Chondrocyte (in vitro differentiated cells): ENCODE measurements at places on chromosomes 2 and 18. TPM values are rescaled to one million over a fixed set of nuclear protein-coding genes. Genes with fewer than 3 reads are reported as not detected.

GRCh38 chr2:150646746-150647145, 159.3 kb upstream of the RND3 start:
- H3K4me1 ChIP-seq = peaks cover 34% of the 10 kb centered on the region
- no peak overlapping the region for H3K27ac ChIP-seq
- H3K4me3 ChIP-seq = no peak overlapping the region

GRCh38 chr18:1094409-1094808, 189.7 kb downstream of the ADCYAP1 start:
- H3K27ac ChIP-seq = no peak overlapping the region
- no peaks in the 10 kb centered on the region for H3K36me3 ChIP-seq
- no peaks in the 10 kb centered on the region for H3K27me3 ChIP-seq
- H3K4me3 ChIP-seq = no peak overlapping the region
- no peak for DNase-seq

GRCh38 chr2:134774786-134775641, 56.2 kb upstream of the TMEM163 start:
- no peak overlapping the region for H3K27ac ChIP-seq
- peaks cover 10% of the 10 kb centered on the region for H3K27me3 ChIP-seq
- no peaks in the 10 kb centered on the region for H3K36me3 ChIP-seq
- H3K4me1 ChIP-seq = peaks cover 3% of the 10 kb centered on the region
- DNase-seq = no peak
- H3K4me3 ChIP-seq = no peak overlapping the region

- H3K27ac ChIP-seq = no peak overlapping the region
- no peak for DNase-seq
- H3K27me3 ChIP-seq = no peaks in the 10 kb centered on the region
- peaks cover 16% of the 10 kb centered on the region for H3K36me3 ChIP-seq
- no peak overlapping the region for H3K4me3 ChIP-seq
- H3K4me1 ChIP-seq = peaks cover 64% of the 10 kb centered on the region
These were observed 114.8 kb upstream of the CDC42EP3 start for GRCh38 chr2:37786191-37786698.

Gene LYG2
- total RNA-seq = not detected in 3 replicates

GRCh38 chr2:229553091-229553490, 161.3 kb downstream of the DNER start:
- H3K36me3 ChIP-seq = no peaks in the 10 kb centered on the region
- H3K4me1 ChIP-seq = no peaks in the 10 kb centered on the region
- H3K27me3 ChIP-seq = peaks cover 10% of the 10 kb centered on the region
- H3K4me3 ChIP-seq = no peak overlapping the region
- no peak overlapping the region for H3K27ac ChIP-seq

DNA sequence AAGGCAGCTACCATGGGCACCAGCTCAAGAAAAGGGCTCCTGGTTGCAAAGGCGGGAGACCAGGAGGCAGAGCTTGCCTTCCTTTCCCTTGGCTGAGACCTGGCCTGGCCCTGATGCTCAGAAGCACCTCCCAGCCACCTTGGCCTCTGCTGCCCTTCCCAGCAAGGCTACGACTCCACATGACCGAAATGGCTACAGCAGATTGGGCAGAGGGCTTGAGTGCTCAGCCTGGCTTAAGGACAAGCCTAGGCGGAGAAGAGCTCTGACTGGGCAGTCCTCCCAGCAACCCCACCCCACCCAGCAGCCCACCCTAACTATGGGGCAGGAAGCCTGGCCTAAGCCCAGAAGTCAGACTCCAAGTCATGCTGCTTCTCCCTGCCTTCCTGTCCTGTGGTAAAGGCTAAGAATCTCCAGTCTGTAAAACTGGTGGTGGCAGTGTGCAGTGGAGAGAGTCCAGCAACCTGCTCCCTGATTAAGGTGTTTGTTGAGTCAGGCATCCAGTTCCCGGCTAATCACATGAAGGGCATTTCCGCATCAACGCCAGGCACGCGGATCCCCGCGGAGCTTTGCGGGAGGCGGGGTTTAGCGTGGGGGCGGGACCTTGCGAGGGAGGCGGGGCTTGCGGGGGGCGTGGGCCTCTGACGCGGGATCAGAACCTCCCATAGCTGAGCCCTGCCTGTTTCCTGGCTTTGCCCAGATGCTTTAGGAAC, 256.0 kb downstream of the BCL11A start:
- H3K27ac ChIP-seq = no peak overlapping the region
- H3K4me3 ChIP-seq = no peak overlapping the region
- H3K36me3 ChIP-seq = no peaks in the 10 kb centered on the region
- no peaks in the 10 kb centered on the region for H3K4me1 ChIP-seq

GRCh38 chr2:86249579-86250391, 50.5 kb downstream of the MRPL35 start:
- H3K27me3 ChIP-seq = no peaks in the 10 kb centered on the region
- no peak overlapping the region for H3K4me3 ChIP-seq
- peak overlapping the region; percentile 50 for H3K27ac ChIP-seq
- DNase-seq = no peak

DNA sequence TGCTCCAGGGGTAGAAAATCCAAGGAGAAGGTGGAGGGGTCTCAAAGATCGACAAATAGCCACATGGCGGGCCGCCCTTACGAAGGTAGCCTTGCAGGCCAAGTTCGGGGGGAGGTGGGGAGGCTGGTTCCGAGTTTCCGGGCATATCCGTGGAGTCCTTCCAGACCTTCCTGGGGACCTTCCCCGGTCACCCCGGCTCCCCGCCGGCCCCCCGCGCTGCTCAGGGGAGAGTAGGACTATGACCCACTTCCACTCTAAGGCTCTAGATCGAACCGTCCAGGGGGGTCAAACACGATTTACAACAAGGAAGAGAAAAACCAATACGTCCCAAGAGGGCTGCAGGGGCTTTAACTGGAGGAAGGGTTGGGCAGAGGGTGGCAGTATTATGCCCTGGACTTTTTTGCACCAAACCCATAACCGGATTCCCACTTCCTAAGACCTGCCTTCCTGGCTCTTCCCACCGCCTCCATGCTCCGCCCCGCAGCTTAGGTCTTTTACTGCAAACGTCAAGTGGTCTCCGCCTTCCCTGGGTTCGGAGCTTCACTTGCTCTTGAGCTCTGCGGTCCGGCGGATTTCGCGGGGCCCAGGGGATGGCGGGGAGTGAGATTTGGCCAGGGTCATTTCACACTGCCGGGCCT, 779 bp upstream of the LYPD6 start:
- H3K27ac ChIP-seq = peak overlapping the region; percentile 55
- H3K4me1 ChIP-seq = peaks cover 17% of the 10 kb centered on the region
- DNase-seq = no peak
- H3K4me3 ChIP-seq = peak overlapping the region; percentile 85
- H3K27me3 ChIP-seq = peaks cover 4% of the 10 kb centered on the region

Gene CLEC4F
- not detected in 3 replicates for total RNA-seq

DNA sequence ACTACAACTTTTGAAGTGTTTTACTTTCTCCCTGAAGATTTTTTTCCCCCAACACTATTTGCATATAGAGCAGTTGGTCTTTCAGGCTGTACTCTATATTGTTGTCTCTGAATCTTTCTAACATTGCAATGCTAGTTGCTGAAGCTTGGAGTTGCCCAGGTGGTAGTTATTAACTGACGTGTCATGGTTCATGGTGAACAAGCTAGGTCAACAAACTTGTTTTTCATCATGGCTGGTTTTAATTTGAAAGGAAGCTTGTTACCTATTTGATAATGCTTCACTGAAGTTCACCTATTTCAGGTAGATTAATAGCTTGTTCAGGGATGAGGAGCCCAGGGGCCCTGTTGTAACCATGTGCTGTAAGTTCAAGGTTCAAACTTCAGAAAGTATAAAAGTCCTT, 158.8 kb upstream of the ZEB2 start:
- H3K4me3 ChIP-seq = no peak overlapping the region
- no peaks in the 10 kb centered on the region for H3K27me3 ChIP-seq
- H3K36me3 ChIP-seq = no peaks in the 10 kb centered on the region
- H3K4me1 ChIP-seq = peaks cover 2% of the 10 kb centered on the region

- H3K4me1 ChIP-seq = no peaks in the 10 kb centered on the region
- H3K27me3 ChIP-seq = no peaks in the 10 kb centered on the region
- H3K27ac ChIP-seq = no peak overlapping the region
- no peak for DNase-seq
- no peak overlapping the region for H3K4me3 ChIP-seq
- H3K36me3 ChIP-seq = no peaks in the 10 kb centered on the region
These were observed 10.9 kb upstream of the GPC1 start for GRCh38 chr2:240424341-240425235.

DNA sequence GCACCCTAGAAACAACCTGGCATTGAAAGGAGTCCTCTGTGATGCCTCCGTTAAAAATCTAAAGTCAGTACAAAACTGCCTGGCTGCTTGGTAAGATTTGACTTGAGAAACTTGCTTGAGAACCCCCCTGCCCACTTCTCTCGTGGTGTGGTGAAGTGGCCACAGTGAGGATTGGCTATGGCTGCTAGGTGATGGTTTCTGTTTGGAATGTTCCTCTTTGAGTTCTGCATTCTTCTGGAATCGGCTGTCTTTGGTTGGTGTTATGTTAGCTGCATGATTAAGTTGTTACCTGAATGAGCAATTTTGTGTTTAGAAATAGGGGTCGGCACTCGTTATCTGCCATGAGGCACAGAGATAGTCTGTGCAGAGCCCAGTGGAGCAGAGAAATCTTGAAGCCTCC, 21.7 kb upstream of the SAG start:
- no peak for DNase-seq
- H3K27me3 ChIP-seq = no peaks in the 10 kb centered on the region
- peaks cover 31% of the 10 kb centered on the region for H3K4me1 ChIP-seq
- peaks cover 46% of the 10 kb centered on the region for H3K36me3 ChIP-seq
- H3K4me3 ChIP-seq = no peak overlapping the region

Gene TMEM163
- 0.07 TPM in 1 of 3 replicates, not detected in the others for total RNA-seq

- DNase-seq = no peak
- no peaks in the 10 kb centered on the region for H3K27me3 ChIP-seq
- H3K4me3 ChIP-seq = no peak overlapping the region
- peaks cover 19% of the 10 kb centered on the region for H3K4me1 ChIP-seq
These were observed 97.0 kb downstream of the NEB start for GRCh38 chr2:151637271-151637781.

Gene CBLN2
- total RNA-seq = 3.5 to 3.7 TPM in 2 of 3 replicates, not detected in the other

DNA sequence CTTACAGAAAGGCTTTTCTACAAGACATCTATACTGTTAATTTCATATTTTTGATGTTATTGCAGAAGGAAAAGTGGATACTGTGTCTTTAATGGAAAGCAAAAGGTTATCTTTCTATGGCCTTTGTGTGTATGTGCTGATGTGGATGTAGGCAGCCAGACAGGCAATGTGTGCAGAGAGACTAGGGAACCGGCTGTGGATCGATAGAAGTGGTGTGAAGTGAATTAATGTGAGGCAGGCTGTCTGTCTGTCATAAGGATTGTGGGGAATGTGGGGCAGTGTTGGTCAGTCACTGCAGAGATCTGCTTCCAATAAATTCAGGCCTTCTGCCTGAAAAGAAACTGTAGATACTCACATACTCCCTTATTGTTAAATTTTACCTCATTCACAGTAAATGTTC, 156.7 kb downstream of the WDR7 start:
- H3K27ac ChIP-seq = no peak overlapping the region
- H3K27me3 ChIP-seq = no peaks in the 10 kb centered on the region
- peaks cover 5% of the 10 kb centered on the region for H3K36me3 ChIP-seq

Gene SCN9A
- 30.1 to 32.8 TPM (median 31.0 TPM) in 3 replicates for total RNA-seq

DNA sequence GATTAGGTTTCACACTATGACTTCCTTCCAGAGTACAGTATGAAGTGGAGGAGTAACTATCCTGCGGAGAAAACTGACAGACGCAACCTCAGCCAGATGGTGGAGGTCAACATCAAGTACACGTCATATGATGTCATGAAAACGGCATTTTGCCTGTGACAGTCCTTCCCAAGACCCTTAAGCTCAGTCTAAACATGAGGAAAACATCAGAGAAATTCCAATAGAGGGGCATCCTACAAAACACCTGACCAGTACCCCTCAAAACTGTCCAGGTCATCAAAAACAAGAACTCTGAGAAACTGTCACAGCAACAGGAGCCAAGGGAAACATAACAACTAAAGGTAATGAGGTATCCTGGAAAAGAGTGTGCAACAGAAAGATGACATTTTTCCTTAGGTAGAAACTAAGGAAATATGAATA, 1.7 kb downstream of the RNU4ATAC start:
- H3K4me3 ChIP-seq = no peak overlapping the region
- peaks cover 57% of the 10 kb centered on the region for H3K4me1 ChIP-seq

- DNase-seq = no peak
- peaks cover 4% of the 10 kb centered on the region for H3K27me3 ChIP-seq
- H3K27ac ChIP-seq = no peak overlapping the region
- peak overlapping the region; percentile 75 for H3K4me3 ChIP-seq
- no peaks in the 10 kb centered on the region for H3K36me3 ChIP-seq
These were observed 2.0 kb downstream of the ITGA6 start for GRCh38 chr2:172429301-172429968.

DNA sequence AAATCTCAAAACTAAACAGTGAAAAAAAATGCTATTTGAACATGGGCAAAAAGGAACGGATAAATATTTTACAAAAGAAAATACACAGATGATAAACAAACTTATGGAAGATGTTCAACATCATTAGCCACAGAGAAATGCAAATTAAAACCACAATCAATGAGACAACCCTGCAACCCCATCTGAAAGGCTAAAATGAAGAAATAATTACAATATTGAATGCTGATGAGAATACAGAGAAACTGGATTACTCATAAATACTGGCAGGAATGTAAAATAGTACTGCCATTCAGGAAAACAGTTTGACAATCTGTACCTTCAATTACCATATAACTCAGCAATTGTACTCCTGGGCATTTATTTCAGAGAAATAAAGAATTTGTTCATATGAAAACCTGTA, 193.1 kb upstream of the UBE2E3 start:
- H3K4me3 ChIP-seq = no peak overlapping the region
- H3K36me3 ChIP-seq = no peaks in the 10 kb centered on the region

Gene KCNG2
- not detected in 3 replicates for total RNA-seq

Gene ESCO1
- 11.6 to 15.2 TPM (median 12.0 TPM) in 3 replicates for total RNA-seq

- H3K4me3 ChIP-seq = no peak overlapping the region
- no peaks in the 10 kb centered on the region for H3K4me1 ChIP-seq
- H3K36me3 ChIP-seq = no peaks in the 10 kb centered on the region
- H3K27me3 ChIP-seq = peaks cover 47% of the 10 kb centered on the region
- no peak overlapping the region for H3K27ac ChIP-seq
- no peak for DNase-seq
These were observed 179.9 kb downstream of the RPIA start for GRCh38 chr2:88871336-88871735.

- DNase-seq = no peak
- H3K36me3 ChIP-seq = no peaks in the 10 kb centered on the region
- peaks cover 85% of the 10 kb centered on the region for H3K4me1 ChIP-seq
- H3K27ac ChIP-seq = peak overlapping the region; percentile 84
- no peak overlapping the region for H3K4me3 ChIP-seq
These were observed 42.1 kb upstream of the EVA1A start for GRCh38 chr2:75602724-75603342.
